Neural progenitor cell (in vitro differentiated cells): ENCODE measurements at places on chromosomes 4 and X.
A peak's percentile ranks its signal among the peaks of the same experiment; 100 is the strongest.

DNA sequence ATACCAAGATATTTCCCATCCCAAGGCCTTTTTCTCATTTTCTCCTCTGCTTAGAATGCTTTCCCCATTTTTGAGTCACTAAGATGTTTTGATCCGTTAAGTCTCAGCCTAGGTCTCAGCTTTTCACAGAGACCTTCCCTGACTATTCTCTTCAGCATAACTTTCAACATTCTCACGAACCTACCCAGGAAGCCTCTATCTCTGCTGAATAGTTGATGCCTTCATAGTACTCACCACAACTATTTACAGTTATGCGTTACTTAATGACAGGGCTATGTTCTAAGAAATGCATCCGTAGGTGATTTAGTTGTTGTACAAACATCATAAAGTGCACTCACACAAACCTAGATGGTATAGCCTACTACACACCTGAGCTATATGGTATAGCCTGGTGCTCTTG, 64.5 kb downstream of the ARL9 start:
- no peak for DNase-seq

DNA sequence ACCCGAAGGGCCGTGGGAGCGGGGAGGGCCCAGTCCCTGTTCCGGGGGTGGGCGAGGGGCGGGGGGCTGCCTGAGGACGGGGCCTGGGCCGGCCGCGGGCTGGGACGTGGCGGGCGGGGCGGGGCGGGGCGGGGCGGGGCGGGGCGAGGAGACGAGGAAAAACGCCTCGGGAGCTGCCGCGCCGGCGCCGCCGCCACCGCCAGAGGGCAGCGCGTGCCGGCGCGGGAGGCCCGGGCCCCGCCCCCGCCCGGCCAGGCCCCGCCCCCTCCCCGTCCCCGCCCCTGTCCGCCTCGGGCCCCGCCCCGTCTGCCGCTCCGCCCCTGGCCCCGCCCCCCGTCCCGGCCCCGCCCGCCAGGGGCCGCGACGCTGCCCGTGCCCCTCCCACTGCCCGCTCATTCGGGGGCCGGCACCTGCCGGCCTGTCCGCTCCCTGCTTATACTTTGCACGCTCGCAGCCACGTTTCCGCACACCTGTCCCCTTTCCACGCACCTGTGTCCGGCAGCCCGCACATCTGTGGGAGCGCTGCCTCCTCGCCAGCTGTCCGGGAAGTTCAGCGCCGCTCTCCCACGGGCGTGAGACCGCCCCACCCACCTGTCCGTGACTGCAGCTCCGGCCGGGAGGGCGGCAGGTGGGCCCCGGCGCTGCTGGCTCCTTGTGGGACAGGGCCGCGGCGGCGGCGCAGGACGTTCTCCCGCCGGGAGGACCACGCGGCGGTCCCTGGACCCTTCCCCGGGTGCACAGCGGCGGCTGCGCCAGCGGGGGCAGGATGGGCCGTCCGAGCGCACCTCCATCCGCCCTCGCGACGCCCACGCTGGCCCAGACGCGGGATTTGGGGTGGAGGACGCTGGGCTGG, 1.7 kb upstream of the FGFRL1 start:
- peak; percentile 83 for DNase-seq

- no peak for DNase-seq
Observed at GRCh38 chrX:108169768-108170167, 78.2 kb downstream of the ATG4A start.

- DNase-seq: no peak
Observed at GRCh38 chr4:160159457-160159856, 1056.6 kb downstream of the RAPGEF2 start.

DNA sequence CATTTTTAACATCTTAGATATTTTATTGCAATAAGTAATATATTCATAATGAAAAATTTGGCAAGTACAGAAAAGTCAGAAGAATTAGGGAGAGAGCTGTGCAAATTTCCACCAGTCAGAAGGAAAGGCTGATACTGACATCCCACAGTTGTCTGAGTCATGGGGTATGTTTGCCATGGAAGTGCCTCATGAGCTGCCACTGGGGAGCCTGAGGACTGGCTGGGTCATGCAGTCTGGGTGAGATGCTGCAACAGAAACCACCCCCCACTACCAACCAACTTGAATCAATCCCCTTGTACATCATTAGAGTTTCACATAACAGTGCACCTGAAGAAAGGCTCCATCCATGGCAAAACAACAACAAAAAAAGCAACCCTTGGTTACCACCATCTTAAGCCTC, 45.2 kb upstream of the ENPP6 start:
- DNase-seq: no peak

- no peak for DNase-seq
Observed at GRCh38 chr4:168717847-168718246, 221.0 kb downstream of the PALLD start.
